ENCODE measurements at places on chromosomes 2 and 18.

- no peak for DNase-seq
Observed at GRCh38 chr18:70840649-70841048, 551.8 kb downstream of the SOCS6 start.

DNA sequence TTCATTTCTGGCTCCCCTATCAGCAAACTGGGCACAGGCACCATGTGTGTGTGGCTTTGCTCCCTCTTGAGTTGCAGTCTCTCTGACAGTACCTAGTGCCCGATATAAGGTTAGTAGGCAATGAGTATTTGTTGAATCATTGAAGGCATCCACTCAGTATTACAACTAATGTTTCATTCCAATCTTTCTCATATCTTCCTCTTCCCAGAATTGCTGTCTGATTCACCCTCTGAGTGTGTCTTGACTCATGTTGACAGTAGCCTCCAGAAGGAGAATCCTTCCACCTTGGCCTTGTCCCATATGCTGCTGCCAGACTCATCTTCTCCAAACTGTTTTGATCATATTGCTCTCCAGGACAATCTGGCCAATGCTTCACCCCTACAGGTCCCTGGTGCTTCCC lies 202.5 kb downstream of the LRRTM1 start:
- DNase-seq = no peak

DNA sequence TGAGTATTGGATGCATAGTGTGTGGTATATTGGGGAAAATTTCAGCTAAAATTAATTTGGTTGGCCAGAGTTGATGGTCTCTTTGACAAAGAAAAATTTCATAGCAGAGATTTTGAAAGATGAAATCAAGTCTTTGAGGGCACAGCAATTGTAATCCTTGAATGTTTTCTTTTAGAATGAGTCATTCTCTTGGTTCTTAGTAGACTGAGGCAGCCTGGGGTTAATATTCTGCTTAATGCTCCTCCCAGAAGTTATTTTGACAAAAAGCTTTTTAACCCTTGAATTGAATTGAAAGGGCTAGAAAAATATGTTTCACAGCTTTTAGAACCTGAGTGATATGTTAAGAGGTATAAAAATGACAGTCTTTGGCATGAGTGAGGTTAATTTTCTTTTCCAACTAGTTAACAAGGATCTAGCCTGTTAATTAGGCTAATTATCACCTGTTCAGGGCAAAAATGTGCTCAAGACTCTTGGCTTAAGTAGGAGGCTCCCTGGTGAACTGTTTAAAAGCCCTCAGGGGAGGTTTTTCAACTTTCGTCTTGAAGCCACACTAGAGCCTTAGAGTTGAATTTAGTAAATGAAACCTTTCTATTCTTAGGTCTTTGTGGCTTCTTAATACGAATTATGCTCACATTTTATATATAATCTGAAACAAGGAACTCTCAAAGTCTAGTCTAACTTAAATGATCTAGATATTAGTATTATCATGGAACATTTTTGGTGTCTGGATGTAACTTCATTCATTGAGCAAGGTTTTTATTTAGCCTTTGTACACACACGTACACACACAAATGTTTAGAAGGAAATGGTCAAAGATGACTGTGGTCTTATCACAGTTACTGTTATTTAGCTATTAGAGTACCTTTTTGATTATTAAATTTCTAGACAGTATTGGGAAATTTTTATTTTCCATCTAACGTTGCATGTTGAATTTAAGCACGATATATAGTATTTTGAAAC lies 272.5 kb downstream of the ZNF407 start:
- DNase-seq = no peak

DNA sequence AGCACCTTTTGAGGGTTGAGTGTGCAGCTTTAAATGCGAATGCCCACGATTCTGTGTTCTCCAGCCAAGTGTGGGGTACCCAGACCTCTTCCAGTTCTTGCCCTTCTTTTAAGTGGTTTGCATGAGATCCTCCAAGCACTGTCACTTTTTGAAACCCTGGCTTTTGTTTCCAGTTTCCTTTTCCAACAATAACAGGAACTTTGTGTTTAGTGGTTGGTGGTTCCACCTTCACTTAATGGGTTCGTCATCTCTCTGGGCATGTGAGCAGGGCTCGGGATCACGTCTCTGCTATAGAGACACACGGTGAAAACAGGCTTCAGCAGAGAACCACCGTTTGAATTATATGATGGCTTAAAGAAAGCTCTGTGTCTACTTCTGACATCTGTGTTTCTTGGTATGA lies 197.6 kb downstream of the LDLRAD4 start:
- DNase-seq = no peak

DNA sequence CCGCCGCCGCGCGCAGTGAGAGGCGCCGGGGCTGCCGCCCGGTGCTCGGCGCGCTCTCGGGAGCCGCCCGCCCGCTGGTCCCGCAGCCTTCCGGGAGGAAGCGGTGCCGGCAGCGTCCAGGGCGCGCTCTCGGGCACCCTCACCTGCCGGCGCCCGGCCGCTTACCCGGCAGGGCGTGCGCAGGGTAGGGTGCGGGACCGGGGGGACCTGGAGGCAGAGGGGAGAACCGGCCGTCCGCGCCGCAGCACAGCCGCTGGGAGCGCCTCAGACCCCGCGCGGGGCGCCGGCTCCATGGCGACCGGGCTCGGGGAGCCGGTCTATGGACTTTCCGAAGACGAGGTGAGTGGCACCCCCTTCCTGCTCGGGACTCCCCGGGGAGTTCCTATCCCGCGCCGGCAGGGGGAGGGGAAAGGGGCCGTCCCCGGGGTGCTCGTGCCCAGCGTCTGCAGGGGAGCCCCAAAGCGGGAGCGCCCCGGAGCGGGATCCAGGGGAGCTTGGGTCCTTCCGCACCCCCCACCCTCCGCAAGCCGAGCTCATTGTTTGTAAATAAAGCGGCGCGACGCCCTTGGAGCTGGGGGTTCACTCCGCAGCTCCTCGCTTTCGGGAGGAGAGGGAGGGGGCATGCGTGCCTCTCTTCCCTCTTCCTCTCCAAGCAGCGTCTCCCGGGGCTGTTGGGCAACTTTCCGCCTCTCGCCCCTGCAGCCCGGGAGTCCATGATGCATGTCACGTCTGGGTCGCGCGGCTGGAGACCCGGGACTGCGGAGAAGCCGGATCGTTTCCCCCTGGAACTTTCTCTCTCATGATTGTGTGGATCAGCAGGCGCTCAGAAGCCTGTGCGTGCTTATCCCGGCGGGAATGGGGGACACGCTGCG lies 580 bp downstream of the NEDD4L start:
- DNase-seq = peak; percentile 11

GRCh38 chr2:191143791-191144190 lies 7.0 kb downstream of the STAT4 start:
- DNase-seq = no peak

DNA sequence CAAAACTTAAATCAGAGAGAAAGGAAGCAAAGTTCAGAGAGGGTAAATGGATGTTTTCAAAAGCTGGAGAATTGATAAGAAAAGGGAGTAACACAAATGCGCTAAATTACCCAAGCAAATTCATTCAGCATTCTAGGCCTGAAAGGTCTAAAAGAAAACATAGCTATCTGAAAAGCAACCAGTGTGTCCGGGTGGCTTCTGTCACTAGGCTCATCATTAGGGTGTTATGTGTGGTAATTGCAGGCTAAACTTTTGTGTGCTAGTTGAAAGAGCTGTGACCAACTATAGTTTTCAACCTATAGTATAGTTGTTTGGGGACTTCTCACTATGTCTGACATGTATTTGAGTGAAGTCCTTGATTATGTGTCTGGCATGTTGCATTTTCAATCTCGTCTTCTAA lies 839.6 kb upstream of the ZEB2 start:
- no peak for DNase-seq

GRCh38 chr2:147863835-147864234 lies 19.0 kb downstream of the ACVR2A start:
- no peak for DNase-seq

DNA sequence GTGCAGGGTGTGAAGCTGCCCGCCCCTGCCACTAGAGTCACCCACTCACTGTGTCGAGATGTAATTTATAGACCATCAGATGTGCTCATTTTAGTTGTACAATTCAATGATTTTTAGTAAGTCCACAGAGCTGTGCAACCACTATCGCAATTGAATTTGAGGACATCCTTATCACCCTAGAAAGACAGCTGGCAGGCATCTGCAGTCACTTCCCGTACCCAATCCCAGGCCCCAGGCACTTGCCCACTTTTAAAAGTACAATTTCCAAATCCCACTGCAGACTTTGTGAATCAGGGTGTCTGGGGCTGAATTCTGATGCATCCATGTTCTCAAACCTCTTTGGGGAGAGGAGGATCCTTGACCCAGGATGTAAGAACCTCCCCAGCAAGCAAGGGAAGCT lies 521.3 kb upstream of the SALL3 start:
- DNase-seq = no peak

DNA sequence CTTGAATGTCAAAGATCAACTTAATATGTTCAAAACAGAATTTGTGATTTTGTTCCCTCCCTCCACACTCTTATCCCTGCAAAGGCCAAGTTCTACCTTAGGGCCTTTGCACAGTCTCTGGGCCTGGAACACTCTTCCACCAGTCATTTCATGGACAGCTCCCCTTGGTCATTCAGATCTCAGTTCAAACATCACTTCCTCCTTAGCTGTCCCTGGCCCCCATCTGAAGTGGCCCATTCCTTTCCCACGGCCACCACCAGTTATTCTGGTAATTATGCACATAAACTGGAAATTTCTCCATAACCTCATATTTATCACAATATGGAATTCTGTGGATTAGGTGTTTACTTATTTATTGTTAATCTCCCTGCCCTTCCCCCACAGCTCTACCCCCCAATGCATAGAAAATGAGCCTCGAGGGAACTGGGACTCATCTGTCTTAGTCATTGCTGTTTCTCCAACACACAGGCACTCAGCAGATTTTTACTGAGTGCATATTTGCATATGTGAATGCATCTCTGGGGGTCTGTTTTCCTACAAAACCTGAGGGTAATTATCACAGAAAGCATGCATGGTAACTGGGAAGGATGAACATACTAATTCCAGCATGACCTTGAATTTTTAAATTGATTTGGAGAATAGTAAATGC lies 35.5 kb upstream of the SPTBN1 start:
- DNase-seq = no peak

DNA sequence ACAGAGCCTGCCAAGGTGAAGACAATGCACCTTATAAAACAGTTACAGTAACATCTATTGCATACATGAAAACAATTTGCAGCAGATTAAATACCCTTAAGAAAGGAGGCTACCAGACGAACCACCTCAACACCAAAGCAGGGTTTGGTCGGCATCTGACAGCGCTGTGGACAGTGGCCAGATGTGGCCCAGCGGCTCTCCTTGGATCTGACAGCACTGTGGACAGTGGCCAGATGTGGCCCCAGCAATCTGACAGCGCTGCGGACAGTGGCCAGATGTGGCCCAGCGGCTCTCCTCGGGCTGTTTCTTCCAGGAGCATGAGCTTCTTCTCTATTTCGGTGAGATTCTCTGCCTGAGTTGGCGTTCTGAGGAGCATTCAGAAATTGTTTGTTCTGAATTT lies 211.6 kb downstream of the ANKRD30B start:
- DNase-seq = no peak

DNA sequence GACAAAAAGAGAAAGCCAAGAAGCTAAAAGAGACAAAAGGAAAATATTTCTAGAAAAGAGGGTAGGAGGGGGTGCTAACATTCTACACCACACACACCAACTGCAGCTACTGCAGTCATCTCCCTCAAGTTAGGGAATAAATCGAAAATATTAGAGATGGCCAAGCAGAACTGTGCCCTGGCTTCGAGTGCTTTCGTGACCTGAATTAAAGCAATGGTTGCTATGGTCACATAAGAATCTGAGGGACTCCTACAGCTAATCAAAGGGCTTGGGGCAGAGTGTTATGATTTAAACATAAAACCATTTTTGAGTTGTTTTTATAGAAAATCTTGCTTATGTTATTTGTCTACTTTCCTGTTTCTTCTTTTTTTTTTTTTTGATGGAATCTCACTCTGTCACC lies 159.6 kb upstream of the HNRNPA3 start:
- no peak for DNase-seq

- DNase-seq = no peak
Observed at GRCh38 chr2:109148991-109149645, 20.1 kb downstream of the SH3RF3 start.

DNA sequence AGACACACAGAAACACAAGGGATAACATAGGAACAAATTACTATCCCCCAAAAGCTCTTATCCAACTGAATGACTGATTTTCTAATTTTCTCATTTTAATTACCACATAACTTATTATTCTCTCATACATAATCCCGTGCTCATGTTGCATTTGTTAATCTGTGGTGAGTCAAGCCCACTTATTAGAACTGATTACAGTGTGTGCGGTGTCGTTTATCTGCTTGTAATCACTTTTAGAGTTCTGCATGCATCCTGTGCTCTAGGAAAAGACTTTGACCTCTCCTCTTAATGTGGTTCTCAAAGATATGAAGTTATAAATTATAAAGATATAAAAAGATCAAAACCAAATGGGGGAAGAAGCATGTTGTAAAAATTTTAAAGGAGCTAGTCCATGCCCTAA lies 29.7 kb downstream of the CNDP1 start:
- no peak for DNase-seq

DNA sequence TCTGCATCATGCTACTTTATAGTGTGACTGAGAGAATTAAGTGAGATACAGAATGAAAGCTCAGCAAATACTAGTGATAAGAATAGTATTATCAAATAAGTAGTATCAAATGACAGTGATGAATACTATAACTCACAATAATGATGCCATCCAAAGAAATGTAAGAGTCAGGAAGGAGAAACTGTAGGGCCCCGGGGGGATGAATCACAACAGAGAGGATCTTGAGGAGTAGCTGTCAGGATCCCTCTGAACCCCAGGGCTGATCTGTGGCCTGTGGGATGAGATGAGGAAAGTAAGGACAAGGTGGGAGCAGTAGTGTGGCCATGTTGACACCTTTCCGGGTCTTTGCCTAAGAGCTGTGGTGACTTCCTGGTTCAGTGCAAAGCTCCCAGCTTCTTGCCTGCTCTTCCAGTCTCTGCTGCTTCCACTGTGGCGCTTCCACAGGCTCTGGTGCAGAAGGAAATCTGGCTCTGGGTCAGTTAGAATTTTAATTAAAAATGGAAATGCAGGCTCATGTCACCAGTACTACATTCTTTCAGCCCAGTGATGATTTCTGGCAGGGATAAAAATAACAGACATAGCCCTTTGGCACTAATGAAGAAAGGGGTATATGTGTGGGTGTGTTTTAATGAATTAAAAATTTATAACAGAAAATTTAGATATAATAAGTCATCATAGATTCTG lies 166.9 kb downstream of the MYO3B start:
- no peak for DNase-seq
